Common myeloid progenitor, CD34-positive (primary cell): ENCODE measurements at places on chromosomes 12 and 14.

DNA sequence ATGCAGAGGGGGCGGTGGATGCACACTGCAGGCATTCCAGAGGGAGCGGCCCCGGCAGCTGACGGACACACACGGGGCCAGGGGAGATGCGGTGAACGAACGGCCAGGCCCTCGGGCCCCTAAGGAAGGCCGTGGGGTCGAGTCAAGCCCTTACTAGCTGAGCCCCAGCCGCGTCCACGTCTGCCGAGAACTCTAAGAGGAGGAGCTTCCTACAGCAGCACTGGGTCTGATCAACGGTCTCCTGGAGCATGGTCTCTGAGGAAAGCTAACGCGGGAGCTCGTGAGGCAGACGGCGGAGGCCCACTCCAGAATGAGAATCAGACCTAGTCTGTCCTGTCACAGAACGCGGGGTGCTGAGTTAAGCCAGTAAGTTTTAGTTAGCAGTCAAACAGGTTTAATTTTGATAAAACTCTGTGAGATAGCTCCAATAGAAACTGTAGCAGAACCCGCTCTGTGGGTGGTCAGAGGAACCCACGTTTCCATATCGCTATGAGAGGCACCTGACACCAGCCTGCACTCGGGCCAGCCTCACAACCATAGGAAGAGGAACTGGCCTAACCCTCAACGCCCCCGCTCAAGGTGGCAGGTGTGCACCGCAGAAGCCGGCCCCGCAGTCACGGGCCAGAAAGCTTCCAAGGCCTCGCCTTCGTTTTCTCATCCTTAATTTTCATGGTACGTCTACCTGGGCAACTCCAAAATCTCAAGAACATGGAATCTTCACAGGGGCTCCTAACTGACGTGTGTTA lies 55.5 kb downstream of the CDC42BPB start:
- DNase-seq = no peak

- no peak for DNase-seq
These were observed 841.7 kb downstream of the DIO2 start for GRCh38 chr14:79369359-79370332.

DNA sequence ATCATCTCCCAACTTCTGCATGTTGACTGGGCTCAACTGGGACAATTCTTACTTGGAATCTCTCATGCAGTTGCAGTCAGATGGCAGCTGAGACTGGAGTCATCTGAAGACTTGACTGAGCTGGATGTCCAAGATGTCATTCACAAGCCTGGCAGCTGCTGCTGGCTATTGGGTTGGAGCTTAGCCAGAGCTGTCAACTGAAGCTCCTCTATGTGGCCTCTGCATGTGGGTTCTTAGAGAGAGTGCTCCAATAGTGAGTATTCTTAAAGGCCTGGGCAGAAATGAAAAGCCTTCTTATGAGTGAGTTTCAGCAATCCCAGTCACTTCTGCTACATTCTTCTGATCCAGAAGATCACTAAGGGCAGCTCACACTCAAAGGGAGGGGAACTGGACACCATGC lies 440.9 kb downstream of the LRIG3 start:
- DNase-seq = no peak

GRCh38 chr14:54220071-54220703 lies 176.6 kb upstream of the CDKN3 start:
- peak; percentile 23 for DNase-seq

DNA sequence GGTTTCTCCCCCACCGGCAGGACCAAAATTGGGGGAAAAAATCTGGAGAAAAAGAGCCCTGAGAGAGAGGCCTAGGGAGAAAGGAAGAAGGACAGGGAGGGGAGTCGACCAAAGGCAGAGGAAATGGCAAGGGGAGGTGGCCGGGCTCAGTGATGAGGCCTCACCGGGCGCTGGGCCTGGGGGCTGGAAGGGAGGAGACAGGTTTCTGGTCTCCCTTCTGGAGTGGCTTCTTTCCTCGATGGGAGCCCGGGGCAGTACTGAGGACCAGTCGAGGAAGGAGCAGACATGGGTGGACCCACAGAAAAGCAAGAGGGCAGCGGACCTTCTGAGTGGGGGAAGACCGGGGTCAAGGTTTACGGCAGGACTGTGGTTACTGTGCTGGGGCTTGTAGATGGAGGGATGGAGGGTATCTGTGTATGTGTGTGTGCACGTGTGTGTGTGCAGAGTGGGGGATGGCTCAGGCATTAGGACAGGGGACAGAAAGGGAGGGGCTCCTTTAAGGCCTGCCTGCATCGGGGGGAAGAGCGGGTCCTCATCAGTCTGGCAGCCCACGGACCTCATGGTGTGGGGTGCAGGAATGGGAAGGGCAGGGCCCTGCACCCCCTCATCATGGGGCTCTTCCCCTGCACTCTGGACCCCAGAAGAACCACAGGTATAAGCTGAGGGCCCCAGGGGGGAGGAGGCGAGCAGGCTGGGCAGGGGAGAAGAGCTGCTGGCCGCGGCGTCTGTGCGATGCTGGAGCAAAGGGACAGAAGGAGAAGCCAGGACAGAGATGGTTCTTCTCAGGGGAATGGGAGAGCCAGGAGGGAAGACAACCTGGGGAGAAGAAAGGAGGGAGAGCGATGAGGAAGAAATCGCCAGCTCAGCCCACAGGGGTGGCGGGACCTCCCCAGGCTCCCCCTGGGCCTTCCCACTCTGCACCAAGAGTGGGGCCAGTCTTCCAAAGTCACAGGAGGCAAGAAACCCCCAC lies 15.1 kb upstream of the RPLP0 start:
- no peak for DNase-seq

GRCh38 chr14:97185186-97185585 lies 388.0 kb downstream of the VRK1 start:
- DNase-seq = peak; percentile 25

DNA sequence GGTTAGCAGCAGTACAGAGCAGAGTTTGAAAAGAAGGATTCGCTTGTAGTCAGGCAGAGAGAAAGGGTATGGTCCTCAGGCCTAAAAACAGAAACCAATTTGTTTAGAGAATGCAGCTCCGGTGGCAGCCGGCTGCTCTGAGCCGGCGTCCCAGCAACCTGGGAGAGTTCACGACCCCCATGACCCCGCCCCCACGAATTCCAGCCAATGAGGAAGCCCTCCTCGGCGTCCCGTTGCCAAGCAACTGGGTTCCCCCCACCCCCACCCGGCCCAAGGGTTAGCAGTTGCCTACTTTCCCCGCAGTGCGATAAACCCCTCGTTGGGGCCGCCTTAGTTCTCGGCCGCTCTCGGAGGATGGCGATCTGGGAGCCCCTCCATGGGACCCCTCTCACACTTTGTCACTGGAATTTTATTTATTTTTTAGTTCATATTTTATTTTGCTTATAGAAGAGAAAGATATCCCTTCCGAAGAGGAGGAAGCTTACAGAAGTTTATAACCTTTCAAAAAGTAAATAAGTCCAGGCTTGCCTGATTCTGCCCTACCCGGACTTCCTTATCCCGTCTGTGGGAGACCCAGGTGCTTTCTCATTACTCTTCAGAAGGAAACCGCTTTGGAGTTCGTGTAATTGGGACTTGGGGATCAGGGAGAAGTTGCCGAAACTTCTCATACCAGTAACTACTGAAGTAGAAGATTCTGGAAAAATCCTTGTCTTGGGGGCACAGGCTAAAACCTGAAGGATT lies at the start of gene CCDC60:
Gene CCDC60 (plus strand): TSS at position 300 of the 741 bp plus-strand sequence. CDS start 448 bp downstream, outside the sequence.
- DNase-seq = no peak

GRCh38 chr12:2261708-2262107 lies 208.9 kb downstream of the CACNA1C start:
- no peak for DNase-seq

- no peak for DNase-seq
These were observed 12.1 kb downstream of the SIRT4 start for GRCh38 chr12:120314220-120314619.

DNA sequence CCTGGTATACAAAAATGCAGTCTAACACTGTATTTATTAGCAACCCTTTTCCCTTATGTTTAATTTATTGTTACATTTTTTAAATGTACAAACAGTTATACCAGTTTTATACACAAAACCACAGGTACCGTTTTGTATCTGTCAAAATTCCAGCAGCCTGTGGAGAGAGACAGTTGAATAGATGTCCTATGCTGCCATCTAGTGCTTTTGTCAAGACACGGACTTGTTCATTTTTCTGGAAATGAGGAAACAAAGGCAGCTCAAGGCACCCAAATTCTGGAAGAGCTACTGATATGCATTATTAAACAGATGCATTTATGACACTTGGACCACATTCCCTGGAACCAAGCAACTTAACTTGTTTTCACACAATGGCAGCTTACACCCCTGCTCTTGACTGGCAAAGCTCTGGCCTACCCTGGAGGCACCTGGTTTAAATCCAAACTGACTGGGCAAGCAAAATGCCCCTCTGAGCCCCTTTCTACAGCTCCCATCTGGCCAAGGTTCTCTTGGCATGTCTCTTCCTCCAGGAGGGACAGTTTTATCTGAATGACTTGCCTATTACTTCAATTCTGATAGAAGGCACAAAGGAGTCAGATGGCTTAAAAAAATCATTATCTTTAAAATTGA lies 286.9 kb upstream of the PRKD1 start:
- DNase-seq = peak; percentile 45

GRCh38 chr12:76030341-76031080 lies 1.1 kb downstream of the PHLDA1 start:
- DNase-seq = peak; percentile 59

GRCh38 chr14:22319526-22320361 lies 269.3 kb downstream of the DAD1 start:
- DNase-seq = peak; percentile 54

- DNase-seq = no peak
These were observed 330.6 kb upstream of the FBXO33 start for GRCh38 chr14:39762576-39763401.

DNA sequence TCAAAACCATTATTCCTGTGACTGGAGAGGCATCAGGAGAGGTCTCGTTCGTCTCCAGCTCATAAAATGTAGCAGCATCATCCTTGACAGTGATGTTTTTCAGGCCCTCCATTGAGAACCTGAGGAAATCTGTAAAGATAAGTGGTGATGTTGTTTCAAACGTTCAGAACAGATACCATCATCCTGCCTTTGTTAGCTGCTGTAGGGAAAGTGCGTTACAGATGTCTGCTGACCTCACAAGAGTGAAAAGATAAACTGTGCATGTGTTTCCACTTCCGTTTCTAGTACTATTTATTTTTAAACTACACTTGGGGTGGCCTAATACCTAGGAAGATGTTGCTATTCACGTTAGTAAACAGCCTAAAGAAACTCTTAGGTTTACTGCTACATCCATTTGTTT lies 28.4 kb downstream of the BCL2L14 start:
- peak; percentile 26 for DNase-seq

GRCh38 chr12:27477049-27477448 lies 30.5 kb downstream of the SMCO2 start:
- DNase-seq = no peak

DNA sequence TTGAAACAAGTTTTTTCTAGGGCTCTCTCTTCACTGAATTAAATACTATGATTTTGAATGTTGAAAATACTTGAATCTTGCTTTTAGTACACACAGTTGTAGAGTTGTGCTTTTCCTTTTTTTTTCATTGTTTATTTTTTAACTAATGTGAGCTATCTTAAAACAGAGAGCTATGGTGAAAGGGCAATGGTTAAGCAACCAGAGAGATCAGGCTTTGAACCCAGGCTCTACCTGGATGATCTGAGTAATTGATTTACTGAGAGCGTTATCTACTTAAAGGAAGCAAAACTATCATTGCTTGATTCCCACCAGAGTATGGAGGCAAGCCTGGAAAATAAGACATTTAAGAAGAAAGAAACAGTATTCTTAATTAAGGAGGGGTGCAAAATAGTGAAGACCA lies 138.6 kb downstream of the DUSP6 start:
- no peak for DNase-seq

DNA sequence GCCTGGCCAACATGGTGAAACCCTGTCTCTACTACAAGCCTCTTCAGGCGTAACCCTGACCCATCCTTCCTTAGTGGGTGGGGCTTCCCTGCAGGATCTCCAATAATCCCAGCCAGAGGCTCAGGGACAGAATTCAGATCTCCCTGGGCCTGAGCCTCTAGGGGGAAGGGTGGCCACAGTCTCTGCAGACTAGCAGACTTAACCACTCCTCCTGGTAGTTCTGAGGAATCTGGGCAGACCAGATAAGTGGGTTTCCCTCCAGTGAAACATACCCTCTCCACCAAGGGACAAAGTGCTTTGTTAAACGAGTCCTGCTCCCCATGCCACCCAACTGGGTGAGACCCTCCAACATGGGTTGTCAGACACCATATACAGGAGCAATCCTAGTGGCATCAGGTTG lies 36.6 kb upstream of the TRIM9 start:
- no peak for DNase-seq

- DNase-seq = no peak
These were observed 55.7 kb downstream of the TRPV4 start for GRCh38 chr12:109777544-109777943.

GRCh38 chr14:76337635-76338545 lies 38.0 kb upstream of the ESRRB start:
- peak; percentile 26 for DNase-seq

GRCh38 chr12:68336889-68337303 lies 4.7 kb upstream of the MDM1 start:
- DNase-seq = no peak

- peak; percentile 7 for DNase-seq
These were observed 96.2 kb downstream of the CIT start for GRCh38 chr12:119780786-119781434.

- no peak for DNase-seq
These were observed 6.6 kb downstream of the APPL2 start for GRCh38 chr12:105229371-105229770.

DNA sequence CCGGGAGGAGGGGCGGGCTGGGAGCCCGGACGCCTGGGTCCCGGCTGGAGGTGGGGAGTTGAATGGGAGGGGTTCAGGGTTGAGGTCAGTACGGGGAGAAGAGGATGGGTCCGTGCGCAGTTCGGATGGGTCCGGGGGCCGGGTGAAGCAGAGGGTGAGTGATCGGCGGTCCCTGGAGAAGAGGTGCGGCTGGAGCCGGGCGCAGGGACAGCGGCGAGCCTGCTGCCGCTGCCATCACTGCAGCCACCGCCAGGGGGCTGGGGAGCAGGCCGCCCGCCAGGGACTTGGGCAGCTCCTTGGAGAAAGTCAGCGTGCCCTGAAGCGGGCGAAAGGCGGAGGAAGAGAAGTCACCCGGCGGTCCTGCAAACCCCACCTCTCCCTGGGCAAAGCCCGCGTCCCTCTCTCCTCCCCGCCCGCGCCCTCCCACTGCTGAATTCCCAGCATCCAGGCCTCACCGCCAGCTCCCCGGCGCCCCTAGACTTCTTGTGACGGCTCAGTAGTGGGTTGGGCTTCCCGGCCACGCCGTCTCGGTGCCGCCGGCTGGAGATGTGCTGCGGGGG lies 6.0 kb upstream of the GPR84 start:
- DNase-seq = no peak
